Stimulated activated CD8-positive, alpha-beta memory T cell treated with anti-CD3 and anti-CD28 coated beads, Interleukin-4, amount 100 ng/mL, for 4 hours (primary cell): ENCODE measurements at places on chromosomes 3 and 15.

GRCh38 chr3:5011555-5012256 lies 32.5 kb downstream of the BHLHE40 start:
- DNase-seq, result no peak

- DNase-seq, result no peak
These were observed 153.8 kb upstream of the RAP2B start for GRCh38 chr3:153008226-153008625.

GRCh38 chr3:99503350-99503749 lies 135.0 kb upstream of the COL8A1 start:
- DNase-seq, result no peak

- DNase-seq, result no peak
These were observed 851 bp downstream of the AP2M1 start for GRCh38 chr3:184175506-184175905.

DNA sequence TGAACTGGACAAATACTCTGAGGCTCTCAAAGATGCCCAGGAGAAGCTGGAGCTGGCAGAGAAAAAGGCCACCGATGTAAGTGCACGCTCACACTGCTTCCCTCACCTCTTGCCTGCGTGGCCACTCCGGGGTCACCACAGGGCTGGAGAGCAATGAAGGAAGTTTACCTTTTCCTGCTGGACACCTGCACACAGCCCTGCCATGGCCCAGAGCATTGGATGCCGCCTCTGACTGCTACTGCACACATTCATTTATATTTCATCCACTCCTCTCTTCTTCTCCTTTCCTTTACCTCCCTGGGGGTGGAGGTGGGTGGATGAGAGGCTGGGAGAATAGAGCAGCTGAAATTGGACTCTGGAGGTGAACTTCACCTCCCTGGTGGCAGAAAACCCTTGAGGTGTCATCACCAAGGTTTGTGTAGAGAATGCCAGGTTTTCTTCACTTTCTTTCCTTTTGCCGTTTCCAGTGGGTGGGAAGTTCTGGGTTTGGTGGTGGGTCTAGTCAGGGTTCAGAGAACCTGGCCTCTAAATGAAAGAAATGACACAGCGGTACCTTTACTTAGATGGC lies 1.6 kb downstream of the TPM1 start:
- DNase-seq, result no peak

GRCh38 chr3:167978071-167978470 lies 117.7 kb downstream of the GOLIM4 start:
- DNase-seq, result no peak

- no peak for DNase-seq
These were observed 100.4 kb downstream of the DAPK2 start for GRCh38 chr15:63945838-63946298.

- DNase-seq, result no peak
These were observed 75.5 kb downstream of the GJD2 start for GRCh38 chr15:34679291-34679690.

- no peak for DNase-seq
These were observed 190.8 kb downstream of the SUCLG2 start for GRCh38 chr3:67463656-67464055.

- DNase-seq, result no peak
These were observed 774.7 kb upstream of the NECTIN3 start for GRCh38 chr3:110296885-110297284.

- DNase-seq, result no peak
These were observed 35.6 kb upstream of the MTHFS start for GRCh38 chr15:79932447-79932846.

DNA sequence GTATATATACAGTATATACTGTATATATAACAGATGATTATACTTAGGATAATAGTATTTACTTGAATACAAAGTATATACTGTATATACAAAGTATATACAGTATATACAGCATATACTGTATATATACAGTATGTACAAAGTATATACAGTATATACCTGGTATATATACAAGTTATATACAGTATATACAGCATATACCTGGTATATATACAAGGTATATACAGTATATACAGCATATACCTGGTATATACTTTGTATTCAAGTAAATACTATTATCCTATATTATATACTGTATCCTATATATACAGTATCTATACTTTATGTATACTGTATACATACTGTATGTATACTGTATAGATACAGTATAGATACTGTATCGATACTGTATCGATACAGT lies 14.6 kb upstream of the CPOX start:
- DNase-seq, result no peak

DNA sequence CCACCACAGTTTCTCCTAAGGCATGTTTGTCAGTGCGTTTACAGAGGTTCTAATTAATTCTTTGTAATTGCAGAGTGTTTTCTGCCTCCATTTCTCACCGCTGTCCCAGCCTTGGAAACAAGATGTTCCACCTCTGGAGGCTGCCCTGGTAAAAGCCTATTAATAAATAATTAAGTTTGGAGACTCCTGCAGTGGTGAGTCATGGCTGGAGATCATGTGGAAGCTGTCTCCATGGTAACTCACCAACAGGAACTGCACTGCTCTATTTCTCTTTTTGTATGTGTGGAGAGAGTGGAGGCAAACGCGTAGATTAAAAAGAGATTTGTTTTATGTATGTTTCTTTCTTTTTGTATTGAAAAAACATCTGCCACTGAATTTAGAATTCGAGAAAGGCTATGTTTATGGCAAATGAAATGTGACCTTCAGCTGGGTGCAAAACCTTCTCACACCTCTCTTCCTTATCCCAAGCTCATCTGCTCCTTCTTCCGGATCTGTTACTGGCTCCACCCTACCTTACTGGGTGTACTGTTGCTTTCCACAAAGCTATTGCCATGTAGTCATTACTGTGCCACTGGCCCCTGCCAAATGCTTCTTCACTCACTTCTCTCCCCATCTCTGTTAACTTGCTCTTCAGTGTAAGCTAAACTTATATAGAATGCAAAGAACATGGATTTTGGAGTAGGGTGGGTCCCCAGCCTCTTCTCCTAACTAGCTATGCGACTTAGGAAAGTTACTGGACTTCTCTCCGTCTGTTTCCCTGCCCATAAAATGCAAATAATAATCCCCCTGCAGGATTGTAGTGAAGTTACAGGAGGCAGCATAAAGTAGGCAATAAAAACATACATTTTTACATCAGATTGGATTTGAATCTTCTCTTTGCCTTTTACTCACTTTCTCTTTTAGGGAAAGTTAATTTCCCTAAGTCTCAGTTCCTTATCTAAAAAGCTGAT lies 778.5 kb downstream of the NTRK3 start:
- no peak for DNase-seq

- no peak for DNase-seq
These were observed 98.0 kb upstream of the SLC25A36 start for GRCh38 chr3:140843656-140844055.

DNA sequence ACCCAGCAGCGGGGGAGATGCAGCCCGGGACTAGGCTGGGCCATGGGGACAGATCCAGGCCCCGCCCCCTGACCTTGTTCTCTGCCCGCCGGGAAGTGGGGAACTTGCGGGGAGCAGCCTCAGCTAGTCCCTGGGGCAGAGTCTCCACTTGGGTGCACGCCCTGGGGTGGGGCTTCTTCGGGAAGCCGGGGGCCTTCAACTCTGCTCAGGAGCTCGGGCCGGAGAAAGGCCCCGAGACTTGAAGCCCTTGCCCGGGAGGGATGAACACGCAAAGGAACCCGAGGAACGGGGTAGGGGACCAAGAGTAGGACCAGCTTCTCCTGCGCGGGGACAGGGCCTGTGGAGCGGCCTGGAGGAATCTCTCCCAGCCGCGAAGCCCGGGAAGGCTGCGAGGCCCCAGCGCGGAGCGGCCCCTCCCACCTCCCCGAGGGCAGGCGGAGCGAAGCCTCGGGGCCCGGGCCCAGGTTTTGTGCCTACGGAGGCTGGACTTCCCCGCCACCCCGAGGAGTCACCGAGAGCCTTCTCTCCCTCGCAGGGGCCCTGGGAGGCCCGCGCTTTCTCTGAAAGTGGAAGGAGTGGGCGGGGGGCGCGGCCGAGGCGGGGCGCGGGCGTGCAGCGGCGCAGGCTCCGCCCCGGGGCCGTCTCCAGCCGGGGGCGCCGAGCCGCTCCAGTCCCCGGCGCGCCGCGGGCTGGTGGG lies at the start of gene ITPKA:
ITPKA (plus strand) TSS at position 670 of the 697 bp plus-strand sequence. CDS start 54 bp downstream, outside the sequence.
- DNase-seq, result peak; percentile 77

GRCh38 chr3:44892689-44893088 lies 18.3 kb downstream of the TGM4 start:
- DNase-seq, result no peak

DNA sequence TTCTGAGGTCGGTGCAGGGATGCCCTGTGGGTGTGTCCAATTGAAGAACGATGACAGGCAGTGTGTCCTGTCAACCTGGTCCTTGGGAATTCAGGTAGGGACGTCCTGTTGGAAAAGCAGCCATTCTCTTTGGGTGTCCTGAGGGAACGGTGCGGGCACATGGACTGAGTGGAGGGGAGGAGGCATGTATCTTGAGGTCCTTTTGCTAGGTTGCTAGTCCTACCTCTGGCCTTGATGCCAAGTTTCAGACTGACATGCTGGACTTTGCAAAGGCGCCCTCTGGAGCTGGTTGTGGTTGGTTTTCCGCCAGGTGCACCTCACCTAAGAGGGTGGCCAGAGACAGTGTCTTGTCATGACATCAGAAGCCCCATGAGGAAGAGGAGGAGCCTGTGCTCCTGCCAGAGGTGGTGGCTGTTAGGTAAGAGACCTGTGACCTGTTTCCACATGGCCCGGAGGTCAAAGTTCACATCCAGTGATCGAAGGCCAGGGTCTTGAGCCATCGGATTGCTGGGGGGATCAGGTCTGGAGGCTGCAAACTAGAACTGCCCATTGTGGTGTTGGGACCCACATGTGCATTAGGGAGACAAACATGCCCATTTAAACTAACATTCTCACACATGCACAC lies 106.3 kb downstream of the SNRPN start:
- no peak for DNase-seq

- no peak for DNase-seq
These were observed 25.5 kb upstream of the SHC4 start for GRCh38 chr15:48989170-48989569.

DNA sequence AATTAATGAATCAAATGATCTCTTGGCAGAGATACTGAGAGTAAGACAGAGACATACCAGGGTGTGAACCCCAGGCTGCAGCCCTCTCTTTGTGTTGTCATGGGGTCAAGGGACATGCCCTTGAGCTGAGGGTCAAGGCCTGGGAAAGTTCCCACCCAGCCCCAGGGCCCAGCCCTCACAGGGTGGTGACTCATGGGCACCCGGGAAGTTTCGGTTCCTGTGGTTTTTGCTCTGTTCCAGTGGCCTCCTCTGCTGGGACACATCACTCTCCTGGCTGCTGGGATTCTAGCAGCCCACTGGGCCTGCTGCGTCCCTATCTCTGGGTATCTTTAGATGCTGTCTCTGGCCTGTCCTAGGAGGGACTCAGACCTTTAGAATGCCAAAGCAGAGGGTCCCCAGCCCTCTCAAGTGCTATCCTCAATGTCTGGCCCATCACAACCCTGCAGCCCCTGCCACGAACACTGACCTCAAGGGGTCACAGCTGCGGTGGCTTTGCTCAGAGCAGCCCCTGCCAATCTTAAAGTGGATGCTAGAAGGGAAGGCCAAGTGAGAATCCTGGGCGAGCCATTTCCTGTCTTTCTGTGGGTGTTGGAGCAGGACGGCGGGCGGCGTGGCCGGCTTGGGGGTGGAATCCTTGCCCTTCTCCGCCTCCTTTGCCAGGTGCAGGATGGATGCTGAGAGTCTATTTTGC lies 148.4 kb upstream of the TLE3 start:
- DNase-seq, result no peak

GRCh38 chr3:14520967-14521366 lies 19.2 kb downstream of the GRIP2 start:
- DNase-seq, result no peak

- DNase-seq, result no peak
These were observed 95.0 kb upstream of the NMNAT3 start for GRCh38 chr3:139772539-139773500.

DNA sequence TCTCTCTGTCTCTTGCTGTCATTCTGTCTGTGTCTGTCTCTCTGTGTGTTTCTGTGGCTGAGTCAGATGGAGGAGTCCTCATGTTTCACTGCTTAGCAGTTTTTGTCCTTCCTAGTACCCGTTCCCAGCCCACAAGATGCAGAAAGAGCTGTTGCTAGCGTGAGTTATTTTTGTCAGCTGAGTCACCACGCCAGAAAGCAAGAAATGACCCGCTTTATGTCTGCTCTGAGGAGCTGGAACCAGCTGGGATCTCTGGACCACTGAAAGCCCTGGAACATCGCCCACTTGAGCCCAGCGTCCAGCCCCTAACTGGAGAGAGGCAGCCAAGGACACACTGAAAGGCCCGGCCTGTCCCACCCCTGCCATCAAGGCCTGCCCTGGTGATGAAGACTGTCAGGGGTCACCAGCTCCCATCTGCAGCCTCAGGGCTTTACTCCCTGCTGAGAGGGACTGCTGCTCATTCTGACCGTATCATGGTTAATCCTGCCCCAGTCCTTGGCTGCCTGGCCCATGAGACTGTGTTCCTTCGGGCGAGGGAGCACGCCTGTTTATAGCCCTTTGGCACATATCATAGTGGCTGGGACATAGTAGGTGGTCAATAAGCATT lies 101.7 kb upstream of the TPM1 start:
- no peak for DNase-seq

- no peak for DNase-seq
These were observed 42.3 kb downstream of the DNASE1L3 start for GRCh38 chr3:58168498-58168897.

DNA sequence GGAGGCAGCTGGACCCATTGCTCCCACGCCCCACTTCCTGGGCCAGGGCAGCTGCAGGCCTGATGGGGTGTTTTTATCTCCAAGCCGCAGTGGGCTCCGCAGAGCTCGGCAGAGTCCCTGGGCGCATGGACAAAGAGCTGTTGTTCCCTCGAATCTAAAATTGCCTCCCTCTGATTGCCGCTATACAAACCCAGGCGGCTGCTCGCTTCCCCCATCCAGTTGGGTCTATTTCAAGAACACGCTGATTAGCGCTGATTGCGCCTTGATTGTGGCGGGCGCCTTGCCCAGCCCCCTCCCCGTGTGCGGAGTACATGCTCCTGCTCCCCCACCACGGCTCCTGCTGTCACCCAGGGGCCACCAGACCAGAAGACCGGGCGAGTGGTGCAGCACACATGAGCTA lies 43.4 kb upstream of the SLC6A1 start:
- DNase-seq, result no peak

GRCh38 chr3:190435618-190436017 lies 14.1 kb downstream of the TMEM207 start:
- DNase-seq, result no peak

DNA sequence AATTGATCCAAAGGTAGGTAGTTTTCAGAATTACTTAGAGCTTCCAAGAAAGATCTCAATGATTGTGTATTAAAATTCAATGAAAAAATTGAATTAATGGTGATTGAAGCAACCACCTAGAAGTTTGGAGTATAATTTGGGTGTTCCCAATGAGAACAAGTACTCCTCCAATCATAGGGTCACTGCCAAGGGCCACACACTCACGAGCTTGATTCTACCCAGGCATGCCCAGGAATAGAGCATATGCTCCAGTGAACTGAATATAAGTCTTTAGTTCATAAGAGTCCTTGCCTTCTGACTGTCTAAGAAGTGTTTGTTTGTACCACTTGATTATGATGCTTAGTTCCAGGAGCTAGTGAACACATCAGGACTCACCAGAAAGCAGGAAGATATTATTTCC lies 133.9 kb downstream of the CPNE4 start:
- no peak for DNase-seq
